ENCODE measurements at places on chromosomes 11 and 22. TPM values are rescaled to one million over a fixed set of nuclear protein-coding genes. Genes with fewer than 3 reads are reported as not detected.
A peak's percentile ranks its signal among the peaks of the same experiment; 100 is the strongest.

DNA sequence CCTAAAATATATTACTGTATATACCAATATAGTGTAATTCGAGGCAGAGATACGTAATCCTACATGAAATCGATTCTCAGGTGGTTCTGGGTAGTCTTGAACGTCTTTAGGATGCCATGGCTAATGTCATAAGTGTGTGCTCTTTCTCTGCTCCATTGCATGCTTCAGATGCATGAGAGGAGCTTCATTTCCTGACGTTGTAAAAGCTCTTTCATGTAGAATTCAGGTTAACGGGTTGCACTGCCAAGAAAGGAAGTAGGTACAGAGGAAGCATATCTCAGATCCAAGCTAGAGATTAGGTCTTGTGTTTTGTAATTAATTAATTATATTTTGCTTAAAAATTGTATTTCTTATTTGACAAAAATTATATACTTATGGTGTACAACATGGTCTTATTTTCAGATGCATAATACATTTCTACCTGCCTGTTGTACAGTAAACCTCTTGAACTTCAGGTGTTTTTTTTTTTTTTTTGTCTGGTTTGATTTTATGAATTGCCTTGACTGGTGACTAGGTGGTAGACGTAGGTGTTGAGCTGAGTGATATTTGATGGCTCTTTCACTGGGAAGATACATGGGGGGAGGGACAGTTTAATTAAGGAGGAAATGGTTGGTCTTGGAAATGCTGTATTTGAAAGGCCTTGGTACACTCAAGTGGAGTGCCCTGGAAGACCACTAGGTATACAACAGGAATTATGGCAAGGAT, 9.3 kb downstream of the NUP50 start:
- no peak for DNase-seq

DNA sequence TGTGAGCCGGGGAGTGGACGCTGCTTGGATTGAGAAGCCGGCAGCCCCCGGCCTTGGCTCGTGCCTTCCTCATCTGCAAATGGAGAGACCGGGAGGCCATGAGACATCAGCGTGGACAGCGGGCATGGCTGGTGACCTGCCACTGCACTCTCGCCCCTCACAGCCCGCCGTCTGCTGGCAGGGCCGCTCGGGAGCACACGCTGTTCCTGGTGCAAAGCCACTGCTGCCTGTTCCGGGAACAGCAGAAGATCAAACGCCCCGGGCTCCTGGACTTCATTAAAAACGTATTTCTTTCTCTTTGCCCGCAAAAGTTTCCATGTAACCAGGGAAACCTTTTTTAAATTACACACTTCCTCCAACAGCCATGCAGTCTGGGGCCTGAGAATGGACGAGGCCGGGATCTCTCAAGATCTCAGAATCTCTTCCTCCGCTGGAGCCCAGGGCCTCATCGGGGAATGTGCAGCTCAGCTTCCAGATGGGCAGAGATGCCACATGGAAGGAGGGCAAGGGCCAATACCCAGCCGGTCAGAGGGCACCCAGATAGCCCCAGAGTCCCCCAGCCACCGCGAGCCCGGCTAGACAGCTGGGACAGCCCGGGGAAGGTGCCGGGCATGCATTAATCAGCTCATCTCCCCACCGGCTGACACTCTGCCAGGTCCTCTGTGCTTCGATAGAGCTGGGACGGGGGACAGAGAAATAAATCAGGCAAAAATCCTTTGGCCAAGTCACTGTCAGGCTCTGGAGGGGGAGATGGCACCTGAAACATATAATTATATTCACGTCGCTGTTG, 62.8 kb upstream of the PRR5 start:
- no peak for DNase-seq

The RRP7A gene
- total RNA-seq: 21.3 TPM

The JAM3 gene
- 85.7 TPM for total RNA-seq

DNA sequence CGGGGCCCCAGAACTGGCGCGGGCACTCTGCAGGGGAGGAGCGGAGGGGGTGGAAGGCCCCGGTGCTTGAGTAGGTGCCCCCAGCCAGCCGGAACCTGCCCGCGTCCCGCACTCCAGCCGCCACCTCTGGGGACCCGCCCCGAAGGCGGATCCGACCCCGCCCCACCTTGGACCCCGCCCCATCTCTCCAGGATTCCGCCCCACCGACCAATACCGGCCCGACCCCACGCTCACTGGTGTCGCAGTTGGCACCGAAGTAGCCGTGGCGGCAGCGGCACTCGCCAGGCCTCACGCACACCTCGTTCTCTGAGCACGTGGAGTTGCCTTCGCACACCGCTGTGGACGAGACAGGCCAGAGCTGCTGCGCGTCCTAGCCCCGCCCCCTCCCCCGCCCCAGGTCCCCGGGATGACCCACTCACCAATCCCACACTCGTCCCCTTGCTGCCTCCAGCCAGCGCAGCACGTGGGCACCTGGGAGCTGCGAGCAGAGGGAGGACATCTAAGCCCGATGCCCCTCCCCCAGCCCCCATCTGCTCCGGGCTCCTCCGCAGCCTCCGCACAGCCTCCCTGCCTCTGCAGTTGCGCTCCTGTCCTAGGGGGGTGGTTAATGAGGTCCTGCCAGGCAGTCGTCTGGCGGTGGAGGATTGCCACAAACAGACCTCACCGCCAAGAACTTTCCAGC, 6.0 kb downstream of the SCARF2 start:
- DNase-seq: no peak

DNA sequence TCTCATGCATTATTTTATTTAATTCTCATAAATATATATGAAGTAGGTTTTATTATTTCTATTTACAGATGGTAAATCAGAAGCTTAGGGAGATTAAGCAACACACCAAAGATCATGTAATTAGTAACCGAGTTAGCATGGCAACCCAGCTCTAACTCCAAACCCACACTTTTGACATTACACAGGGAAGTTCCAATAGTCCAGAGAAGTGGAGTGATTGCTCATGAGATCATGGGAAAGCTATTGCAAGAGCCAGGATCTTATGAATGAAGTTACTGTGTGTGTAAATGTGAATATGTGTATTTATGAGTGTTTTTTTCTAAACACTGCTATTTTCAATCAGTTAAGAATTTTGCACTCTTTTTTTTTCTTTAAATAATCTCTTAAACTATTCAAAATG, 225.8 kb upstream of the KIRREL3 start:
- DNase-seq: no peak

The EMID1 gene
- total RNA-seq: 0.50 TPM

- DNase-seq: no peak
Observed at GRCh38 chr11:7445564-7445963, 39.7 kb upstream of the OLFML1 start.

DNA sequence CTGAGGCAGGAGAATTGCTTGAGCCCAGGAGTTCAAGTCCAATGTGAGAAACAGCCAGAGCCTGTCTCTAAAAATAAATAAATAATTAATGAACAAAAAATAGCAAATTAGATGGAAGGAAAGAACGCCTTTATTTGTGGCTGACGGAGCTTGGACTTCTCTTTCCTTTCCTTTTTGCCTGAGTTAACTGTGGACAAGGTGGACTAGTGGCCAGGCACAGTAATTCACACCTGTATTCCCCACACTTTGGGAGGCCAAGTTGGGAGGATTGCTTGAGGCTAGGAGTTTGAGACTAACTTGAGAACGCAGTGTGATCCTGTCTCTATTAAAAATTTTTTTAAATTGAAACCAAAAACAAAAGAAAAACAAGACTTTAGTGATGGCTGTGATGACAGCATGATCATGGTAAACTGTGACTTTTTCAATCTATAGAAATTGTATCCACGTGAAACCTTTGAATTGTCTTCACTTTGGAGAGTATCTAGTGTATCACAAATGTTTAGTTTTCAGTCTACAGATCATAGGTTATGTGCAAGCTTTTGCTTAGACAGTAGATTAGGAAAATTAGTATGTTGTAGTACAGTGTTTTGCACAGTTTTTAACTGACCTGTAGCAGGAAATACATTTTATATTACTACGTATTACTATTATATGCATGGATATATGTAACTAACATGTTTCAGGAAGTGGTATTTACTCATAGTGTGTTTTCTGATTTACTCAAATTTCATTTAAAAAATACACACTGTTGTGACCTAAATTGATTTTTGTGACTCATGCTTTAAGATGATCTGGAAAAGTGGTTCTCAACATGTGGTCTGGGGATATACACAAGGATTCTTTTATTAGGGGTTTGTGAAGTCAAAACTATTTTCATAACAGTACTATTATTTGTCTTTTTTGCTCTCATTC, 42.1 kb downstream of the KDM2A start:
- DNase-seq: peak; percentile 43

GRCh38 chr11:124195189-124195734, 12.1 kb downstream of the OR10D3 start:
- DNase-seq: peak; percentile 80

The GDPD4 gene
- total RNA-seq: not detected

DNA sequence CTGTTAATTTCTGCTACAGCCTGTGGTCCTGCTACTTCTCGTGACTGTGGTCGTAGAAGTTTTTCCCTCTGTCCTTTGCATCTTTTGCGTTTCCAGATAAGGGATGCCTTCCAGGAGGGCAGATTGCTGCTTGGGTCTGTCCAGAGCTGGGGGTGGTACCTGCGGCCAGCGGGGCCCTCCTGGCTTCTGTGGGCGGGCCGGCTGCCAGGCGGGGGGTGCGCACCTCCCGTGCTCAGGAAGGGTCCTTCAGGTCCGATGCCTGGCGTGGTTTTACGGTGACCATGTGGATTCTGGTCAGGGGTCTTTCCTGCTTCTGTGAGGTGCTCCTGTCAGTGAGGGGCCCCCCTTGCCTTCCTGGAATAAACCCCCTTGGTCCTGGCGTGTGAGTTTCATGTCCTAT, 84.8 kb downstream of the KCNQ1 start:
- no peak for DNase-seq

- DNase-seq: peak; percentile 76
Observed at GRCh38 chr11:61509043-61510029, 787 bp downstream of the LRRC10B start.

The FERMT3 gene
- total RNA-seq: 1.0 TPM

GRCh38 chr11:18650859-18651557, 16.9 kb upstream of the SPTY2D1 start:
- peak; percentile 82 for DNase-seq

GRCh38 chr22:24067587-24068376, 56.7 kb downstream of the CABIN1 start:
- DNase-seq: no peak

DNA sequence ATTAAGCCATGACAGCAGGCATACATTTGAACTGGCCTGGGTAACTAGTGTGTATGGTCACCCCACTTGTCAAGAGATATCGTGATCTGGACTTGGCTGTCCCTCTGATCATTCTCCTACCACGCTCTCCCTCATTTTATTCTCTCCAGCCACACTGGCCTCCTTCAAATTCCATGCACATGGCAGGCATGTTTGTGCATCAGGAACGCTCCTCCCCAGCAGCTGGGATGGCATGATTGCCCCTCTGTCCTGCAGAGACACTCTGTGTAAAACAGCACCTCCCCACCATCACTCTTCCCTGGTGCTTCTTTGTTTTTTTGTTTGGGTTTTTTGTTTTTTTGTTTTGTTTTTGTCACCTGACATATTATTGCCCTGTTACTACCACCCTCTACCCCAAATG, 31.5 kb upstream of the SCGB1A1 start:
- DNase-seq: no peak

DNA sequence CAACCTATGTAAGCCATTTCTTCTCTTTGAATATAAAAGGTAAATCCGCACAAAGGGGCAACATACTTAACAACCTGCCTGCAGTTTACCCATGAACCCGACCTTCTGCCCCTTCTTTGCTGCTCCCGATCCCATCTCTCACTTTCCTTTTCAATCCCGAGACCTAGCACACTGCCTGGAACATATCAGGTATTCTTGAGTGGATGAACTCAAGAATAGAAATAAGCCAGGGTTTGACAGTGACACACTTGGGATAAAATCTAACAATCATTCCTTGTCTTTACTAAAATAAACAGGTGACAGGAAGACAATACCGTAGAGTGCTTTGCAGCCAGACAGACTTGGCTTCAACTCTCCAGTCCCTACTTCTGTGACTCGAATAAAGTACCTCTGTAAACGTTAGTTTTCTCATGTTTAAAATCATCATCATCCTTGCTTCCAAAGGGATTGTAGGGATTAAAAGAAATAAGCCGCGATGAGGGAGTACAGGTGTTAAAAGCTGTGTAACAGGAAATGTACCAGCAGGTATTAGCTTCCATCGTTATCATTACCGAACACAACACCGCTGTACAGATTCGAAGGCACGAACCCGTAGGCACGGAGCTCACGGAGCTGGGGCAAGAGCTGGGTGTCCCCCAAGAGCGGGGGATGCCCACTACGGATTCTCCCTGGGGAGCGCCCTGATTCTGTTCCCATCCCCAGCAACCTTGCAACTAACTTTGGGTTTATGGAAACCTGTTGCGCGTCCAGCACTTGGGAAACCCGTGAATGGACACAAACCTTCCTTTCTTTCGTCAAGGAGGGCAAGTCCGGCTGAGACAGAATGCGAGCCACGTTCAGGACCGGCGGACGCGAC, 720 bp downstream of the UFD1 start:
- no peak for DNase-seq

The CADM1 gene
- total RNA-seq: 86.0 TPM

DNA sequence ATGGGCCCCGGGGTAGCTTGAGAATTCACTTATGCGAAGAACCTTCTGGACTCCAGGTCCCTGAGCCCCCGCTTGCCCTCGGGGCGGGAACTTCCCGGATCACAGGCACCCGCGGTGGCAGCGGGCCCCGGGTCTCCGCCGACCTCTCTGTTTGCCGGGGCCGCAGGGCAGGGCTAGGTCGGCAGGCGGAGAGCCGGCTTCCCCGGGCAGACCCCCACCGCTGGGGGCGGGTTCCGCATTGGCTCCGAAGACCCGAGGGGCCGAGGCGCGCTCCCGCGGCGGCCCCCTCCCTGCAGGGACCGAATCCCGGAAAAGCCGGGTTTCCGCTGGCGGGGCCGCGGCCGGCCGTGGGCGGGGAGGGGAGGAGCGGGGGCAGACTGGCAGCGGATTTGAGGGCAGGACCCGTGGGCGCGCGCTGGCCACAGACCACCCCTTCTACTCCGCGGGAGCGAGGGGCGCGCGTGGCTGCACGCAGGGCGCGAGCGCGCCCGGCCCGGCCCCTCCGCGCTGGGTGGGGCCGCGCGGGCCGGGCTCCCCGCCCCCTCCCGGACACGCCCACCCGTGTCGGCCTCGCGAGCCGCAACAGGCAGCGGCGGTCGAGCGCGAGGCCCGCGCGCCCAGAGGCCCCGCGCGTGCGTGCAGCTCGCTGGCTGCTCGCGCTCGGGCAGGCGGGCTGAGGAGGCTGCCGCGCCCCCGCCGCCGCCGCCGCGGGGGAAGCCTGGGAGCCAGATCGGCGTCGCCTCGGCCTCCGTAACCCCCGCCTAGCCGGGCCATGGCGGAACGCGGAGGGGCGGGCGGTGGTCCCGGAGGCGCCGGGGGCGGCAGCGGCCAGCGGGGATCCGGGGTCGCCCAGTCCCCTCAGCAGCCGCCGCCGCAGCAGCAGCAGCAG, at the start of gene PACS1:
TSS of gene PACS1 (plus strand) at position 558 of the 889 bp plus-strand sequence. CDS start at position 773, 215 bp downstream.
- peak; percentile 85 for DNase-seq

GRCh38 chr11:72072348-72072747, 8.0 kb downstream of the NUMA1 start:
- peak; percentile 71 for DNase-seq

The TRIM29 gene
- total RNA-seq: not detected

GRCh38 chr11:132718711-132719671, 813.3 kb downstream of the OPCML start:
- DNase-seq: peak; percentile 78

The TMA7B gene
- total RNA-seq: not detected

All from fibroblast of lung (primary cell).